ENCODE measurements at places on chromosomes 12 and 14. TPM values are rescaled to one million over a fixed set of nuclear protein-coding genes. Genes with fewer than 3 reads are reported as not detected.
A peak's percentile ranks its signal among the peaks of the same experiment; 100 is the strongest.

GRCh38 chr12:98786653-98787052 is 141.6 kb downstream of the APAF1 start:
- H3K36me3 ChIP-seq, result no peaks in the 10 kb centered on the region
- no peaks in the 10 kb centered on the region for H3K4me1 ChIP-seq
- DNase-seq, result no peak
- no peak overlapping the region for H3K4me3 ChIP-seq
- no peak overlapping the region for H3K27ac ChIP-seq

SERPINA4 gene
- polyA plus RNA-seq, result not detected

RERG gene
- not detected for polyA plus RNA-seq

ACSM4 gene
- polyA plus RNA-seq, result not detected

GRCh38 chr14:47675466-47676314 is at the start of gene MDGA2:
MDGA2 (minus strand) TSS chr14:47675605.
- H3K27ac ChIP-seq, result no peak within 1 kb of the TSS
- H3K36me3 ChIP-seq, result peaks cover 3% of the 10 kb centered on the region
- no peak within 1 kb of the TSS for H3K4me3 ChIP-seq
- H3K27me3 ChIP-seq, result peaks cover 9% of the 10 kb centered on the region
- DNase-seq, result no peak

LRFN5 gene
- not detected for polyA plus RNA-seq

GRCh38 chr14:53273671-53274072 is 120.5 kb upstream of the DDHD1 start:
- no peaks in the 10 kb centered on the region for H3K36me3 ChIP-seq
- DNase-seq, result no peak
- no peaks in the 10 kb centered on the region for H3K27me3 ChIP-seq

DNA sequence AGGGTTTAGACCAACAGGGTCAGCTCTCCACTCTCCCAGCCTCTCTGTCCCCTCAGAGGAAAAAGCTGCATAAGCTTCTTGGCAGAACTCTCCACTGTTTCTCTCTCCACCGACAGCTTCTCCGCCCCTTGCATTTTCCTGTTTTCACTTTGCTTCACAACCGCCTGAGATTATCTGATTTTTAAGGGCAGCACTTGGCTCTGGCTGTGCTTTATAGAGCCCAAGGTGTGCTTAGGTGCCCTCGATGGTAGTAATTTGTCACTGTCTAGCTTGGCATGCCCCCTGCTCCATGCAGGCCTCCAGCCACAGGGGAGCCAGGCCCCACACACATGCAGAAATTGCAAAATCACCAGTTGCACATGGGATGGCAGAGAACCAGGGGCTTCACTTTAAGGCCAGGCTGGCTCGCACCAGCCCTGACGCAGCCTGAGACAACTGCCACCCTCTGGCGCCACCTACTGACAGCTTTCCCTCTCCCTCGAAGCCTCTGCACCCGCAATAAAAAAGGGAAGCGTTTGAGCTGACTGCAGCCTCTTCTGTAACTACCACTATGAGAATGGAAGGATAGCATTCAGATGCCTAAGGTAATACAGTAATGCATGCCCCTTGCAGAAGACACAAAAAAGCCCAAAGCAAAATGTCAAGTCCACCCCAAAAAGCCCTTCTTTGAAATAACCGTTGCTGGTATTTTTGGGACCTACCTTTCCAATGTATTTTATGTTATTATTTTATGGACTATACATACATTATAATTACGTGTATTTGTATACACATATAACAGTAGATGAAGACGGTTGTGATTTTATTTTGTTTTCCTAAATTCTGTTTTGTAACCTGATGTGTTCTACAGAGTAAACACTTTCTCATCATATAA is 32.0 kb upstream of the RIMBP2 start:
- peaks cover 5% of the 10 kb centered on the region for H3K27me3 ChIP-seq
- peaks cover 8% of the 10 kb centered on the region for H3K4me1 ChIP-seq
- H3K4me3 ChIP-seq, result no peak overlapping the region
- peak; percentile 33 for DNase-seq

GRCh38 chr14:89221109-89221810 is 195.8 kb downstream of the FOXN3 start:
- peaks cover 4% of the 10 kb centered on the region for H3K27me3 ChIP-seq
- peak; percentile 46 for DNase-seq
- H3K4me3 ChIP-seq, result no peak overlapping the region
- peak overlapping the region; percentile 59 for H3K27ac ChIP-seq
- H3K36me3 ChIP-seq, result peaks cover 6% of the 10 kb centered on the region

GRCh38 chr12:63164911-63165310 is 13.9 kb upstream of the AVPR1A start:
- DNase-seq, result no peak
- H3K27me3 ChIP-seq, result peaks cover under 1% of the 10 kb centered on the region
- H3K4me1 ChIP-seq, result no peaks in the 10 kb centered on the region
- no peak overlapping the region for H3K4me3 ChIP-seq

HOXC9 gene
- polyA plus RNA-seq, result not detected

DNA sequence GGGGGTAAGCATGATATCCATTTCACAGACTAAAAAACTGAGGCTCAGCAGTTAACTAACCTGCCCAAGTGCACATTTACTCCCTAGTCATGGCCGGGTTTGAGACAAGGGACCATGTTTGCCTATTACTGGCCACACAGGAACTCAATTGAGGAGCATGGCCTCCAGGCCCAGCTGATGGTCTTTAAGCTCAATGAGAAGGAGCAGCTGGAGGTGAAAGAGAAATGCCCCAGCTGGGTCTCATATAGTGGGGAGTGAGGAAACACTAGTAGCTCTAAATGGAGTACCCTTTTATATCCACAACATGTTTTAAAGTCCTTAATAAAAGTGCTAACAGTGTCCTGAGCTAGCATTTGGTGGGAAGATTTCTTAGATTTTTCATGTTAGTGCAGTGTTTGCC is 1.6 kb downstream of the TDP1 start:
- peak overlapping the region; percentile 99 for H3K27ac ChIP-seq
- peaks cover under 1% of the 10 kb centered on the region for H3K36me3 ChIP-seq
- peaks cover 83% of the 10 kb centered on the region for H3K4me1 ChIP-seq
- H3K4me3 ChIP-seq, result peak overlapping the region; percentile 90
- DNase-seq, result no peak

SOAT2 gene
- polyA plus RNA-seq, result not detected

VPS29 gene
- 230 TPM for polyA plus RNA-seq

GRCh38 chr14:103319422-103319821 is 14.6 kb upstream of the EIF5 start:
- no peak for DNase-seq
- H3K27ac ChIP-seq, result no peak overlapping the region
- H3K36me3 ChIP-seq, result no peaks in the 10 kb centered on the region
- no peaks in the 10 kb centered on the region for H3K4me1 ChIP-seq
- peaks cover 4% of the 10 kb centered on the region for H3K27me3 ChIP-seq

- peaks cover 9% of the 10 kb centered on the region for H3K27me3 ChIP-seq
- peaks cover 2% of the 10 kb centered on the region for H3K4me1 ChIP-seq
- H3K27ac ChIP-seq, result no peak overlapping the region
- no peak overlapping the region for H3K4me3 ChIP-seq
- DNase-seq, result no peak
- peaks cover 4% of the 10 kb centered on the region for H3K36me3 ChIP-seq
These were observed 69.2 kb upstream of the ARID2 start for GRCh38 chr12:45660330-45660729.

PLEKHG7 gene
- polyA plus RNA-seq, result not detected

GRCh38 chr14:69285661-69286255 is 25.8 kb downstream of the GALNT16 start:
- no peaks in the 10 kb centered on the region for H3K36me3 ChIP-seq
- peaks cover 6% of the 10 kb centered on the region for H3K27me3 ChIP-seq
- H3K27ac ChIP-seq, result no peak overlapping the region
- H3K4me1 ChIP-seq, result no peaks in the 10 kb centered on the region
- no peak for DNase-seq

PCK2 gene
- polyA plus RNA-seq, result 12.0 TPM

GRCh38 chr14:34398024-34398423 is 64.0 kb downstream of the SPTSSA start:
- DNase-seq, result no peak
- no peaks in the 10 kb centered on the region for H3K4me1 ChIP-seq
- no peak overlapping the region for H3K4me3 ChIP-seq
- H3K36me3 ChIP-seq, result no peaks in the 10 kb centered on the region
- no peaks in the 10 kb centered on the region for H3K27me3 ChIP-seq

DNA sequence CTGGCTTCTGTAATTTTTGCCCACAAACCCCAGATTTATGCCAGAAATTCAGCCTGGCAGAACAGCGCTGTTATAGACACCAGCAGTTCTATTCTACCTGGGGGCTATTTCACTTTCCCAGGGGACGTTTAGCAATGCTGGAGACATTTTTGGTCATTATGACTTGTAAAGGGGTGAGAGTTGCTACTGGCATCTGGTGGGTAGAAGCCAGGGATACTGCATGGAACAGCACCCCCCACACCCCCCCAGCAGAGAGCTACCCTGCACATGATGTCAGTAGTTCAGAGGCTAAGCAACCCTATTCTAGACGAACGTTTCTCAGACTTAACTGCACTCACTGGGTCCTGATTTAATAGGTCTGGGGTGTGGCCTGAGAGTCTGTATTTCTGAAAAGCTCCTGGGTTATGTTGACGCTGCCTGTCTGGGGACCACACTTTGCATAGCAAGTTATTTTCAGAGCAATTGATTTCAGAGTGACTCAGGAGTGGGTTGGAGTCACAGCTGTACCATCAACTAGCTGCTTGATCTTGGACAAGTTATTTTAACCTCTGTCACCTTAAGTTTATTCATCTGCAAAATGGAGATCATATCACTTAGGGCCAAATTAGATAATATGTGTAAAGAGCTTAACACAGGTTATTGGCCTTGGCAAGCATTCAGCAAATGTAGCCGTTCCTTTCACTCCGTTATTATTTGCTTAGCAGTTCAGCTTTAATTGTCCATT is 48.5 kb downstream of the CHST11 start:
- H3K27ac ChIP-seq, result no peak overlapping the region
- peaks cover 6% of the 10 kb centered on the region for H3K27me3 ChIP-seq
- DNase-seq, result no peak

SPTSSA gene
- 26.2 TPM for polyA plus RNA-seq

TESPA1 gene
- polyA plus RNA-seq, result 65.7 TPM

GYS2 gene
- not detected for polyA plus RNA-seq

TCL1B gene
- polyA plus RNA-seq, result not detected

GRCh38 chr12:1591034-1591433 is 3.3 kb downstream of the FBXL14 start:
- peaks cover 15% of the 10 kb centered on the region for H3K27me3 ChIP-seq
- peaks cover 60% of the 10 kb centered on the region for H3K4me1 ChIP-seq
- DNase-seq, result no peak
- H3K36me3 ChIP-seq, result peaks cover 5% of the 10 kb centered on the region
- H3K4me3 ChIP-seq, result peak overlapping the region; percentile 51

GRCh38 chr12:116674643-116675183 is 63.2 kb downstream of the SPRING1 start:
- H3K27me3 ChIP-seq, result peaks cover 3% of the 10 kb centered on the region
- no peak for DNase-seq
- no peak overlapping the region for H3K27ac ChIP-seq
- H3K4me3 ChIP-seq, result no peak overlapping the region
- H3K36me3 ChIP-seq, result no peaks in the 10 kb centered on the region

CFL2 gene
- polyA plus RNA-seq, result 9.2 TPM

DNA sequence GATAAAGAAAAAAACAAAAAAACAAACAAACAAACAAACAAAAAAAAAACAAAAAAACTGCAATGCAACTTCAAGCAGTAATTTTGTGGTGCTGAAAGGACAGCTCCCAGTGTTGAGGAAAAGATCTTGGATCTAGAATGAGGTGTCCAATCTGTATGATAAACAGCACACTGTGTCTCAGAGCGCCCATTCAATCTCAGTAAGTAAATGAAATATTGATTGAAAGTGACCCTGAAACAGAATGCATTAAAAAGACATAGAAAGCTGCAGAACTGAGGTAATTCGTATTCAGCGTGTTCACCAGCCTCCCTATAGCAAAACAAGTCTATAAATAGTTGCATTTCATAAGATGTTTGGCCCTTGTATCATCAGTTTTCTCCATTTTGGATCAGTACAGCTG is 153.0 kb downstream of the NOVA1 start:
- DNase-seq, result no peak
- no peaks in the 10 kb centered on the region for H3K36me3 ChIP-seq
- H3K27ac ChIP-seq, result no peak overlapping the region
- H3K4me3 ChIP-seq, result no peak overlapping the region
- H3K27me3 ChIP-seq, result peaks cover 2% of the 10 kb centered on the region

DNA sequence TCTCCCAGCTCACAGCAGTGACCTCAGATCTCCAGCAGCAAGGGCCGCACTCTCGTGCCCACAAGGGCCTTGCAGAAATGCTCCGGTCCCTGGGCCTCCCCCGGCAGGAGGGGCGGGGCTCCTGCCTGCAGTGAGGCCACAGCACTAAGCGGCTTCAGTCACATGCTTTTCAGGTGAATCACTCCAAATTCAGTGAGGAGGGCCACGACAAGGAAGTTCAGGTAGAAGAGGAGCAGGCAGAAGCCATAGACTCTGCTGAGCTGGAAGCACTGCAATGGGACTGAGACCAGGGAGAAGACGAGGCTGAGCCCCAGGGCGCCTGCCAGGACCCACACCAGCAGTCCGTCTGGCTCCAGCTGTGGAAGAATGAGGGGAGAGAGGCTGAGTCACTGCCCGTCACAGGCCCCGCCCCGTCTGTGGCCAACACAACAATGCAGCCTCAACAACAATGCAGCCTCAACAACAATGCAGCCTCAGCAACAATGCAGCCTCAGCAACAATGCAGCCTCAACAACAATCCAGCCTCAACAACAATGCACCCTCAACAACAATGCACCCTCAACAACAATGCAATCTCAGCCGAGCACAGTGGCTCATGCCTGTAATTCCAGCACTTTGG is 35.2 kb downstream of the SLC8B1 start:
- H3K36me3 ChIP-seq, result peaks cover 16% of the 10 kb centered on the region
- H3K4me1 ChIP-seq, result peaks cover 7% of the 10 kb centered on the region
- H3K4me3 ChIP-seq, result no peak overlapping the region
- no peak overlapping the region for H3K27ac ChIP-seq
- H3K27me3 ChIP-seq, result peaks cover 2% of the 10 kb centered on the region

NPFF gene
- polyA plus RNA-seq, result not detected

GRCh38 chr14:34987180-34987579 is 4.4 kb downstream of the SRP54 start:
- peaks cover 20% of the 10 kb centered on the region for H3K4me1 ChIP-seq
- H3K4me3 ChIP-seq, result no peak overlapping the region
- no peaks in the 10 kb centered on the region for H3K27me3 ChIP-seq
- no peaks in the 10 kb centered on the region for H3K36me3 ChIP-seq

- H3K4me3 ChIP-seq, result no peak overlapping the region
- H3K4me1 ChIP-seq, result no peaks in the 10 kb centered on the region
- no peak overlapping the region for H3K27ac ChIP-seq
- DNase-seq, result no peak
- H3K36me3 ChIP-seq, result no peaks in the 10 kb centered on the region
These were observed 87.3 kb upstream of the LRIG3 start for GRCh38 chr12:59007620-59008019.

DNA sequence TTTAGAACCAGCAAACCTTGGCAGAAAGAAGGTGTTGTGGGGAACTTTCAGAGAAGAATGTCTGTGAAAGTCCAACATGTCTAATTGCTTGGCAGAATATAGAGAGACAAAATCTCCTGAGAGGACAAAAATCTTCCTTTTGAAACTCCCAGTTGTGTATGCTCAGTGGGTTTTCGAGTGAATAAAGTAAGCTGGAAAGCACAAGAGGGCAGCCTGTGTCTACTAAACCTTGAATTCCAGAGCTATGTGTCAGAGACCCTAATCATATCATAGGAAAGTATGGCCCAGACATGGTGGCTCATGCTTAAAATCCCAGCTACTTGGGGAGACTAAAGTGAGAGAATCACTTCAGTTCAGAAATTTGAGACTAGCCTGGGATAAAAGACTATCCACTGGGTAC is 661.2 kb downstream of the SLC16A7 start:
- H3K27me3 ChIP-seq, result no peaks in the 10 kb centered on the region
- no peaks in the 10 kb centered on the region for H3K36me3 ChIP-seq
- no peak overlapping the region for H3K4me3 ChIP-seq

Measured in immature natural killer cell (primary cell).